IPS DF 6.9 (cell line): ENCODE measurements at places on chromosomes 5 and 9.

DNA sequence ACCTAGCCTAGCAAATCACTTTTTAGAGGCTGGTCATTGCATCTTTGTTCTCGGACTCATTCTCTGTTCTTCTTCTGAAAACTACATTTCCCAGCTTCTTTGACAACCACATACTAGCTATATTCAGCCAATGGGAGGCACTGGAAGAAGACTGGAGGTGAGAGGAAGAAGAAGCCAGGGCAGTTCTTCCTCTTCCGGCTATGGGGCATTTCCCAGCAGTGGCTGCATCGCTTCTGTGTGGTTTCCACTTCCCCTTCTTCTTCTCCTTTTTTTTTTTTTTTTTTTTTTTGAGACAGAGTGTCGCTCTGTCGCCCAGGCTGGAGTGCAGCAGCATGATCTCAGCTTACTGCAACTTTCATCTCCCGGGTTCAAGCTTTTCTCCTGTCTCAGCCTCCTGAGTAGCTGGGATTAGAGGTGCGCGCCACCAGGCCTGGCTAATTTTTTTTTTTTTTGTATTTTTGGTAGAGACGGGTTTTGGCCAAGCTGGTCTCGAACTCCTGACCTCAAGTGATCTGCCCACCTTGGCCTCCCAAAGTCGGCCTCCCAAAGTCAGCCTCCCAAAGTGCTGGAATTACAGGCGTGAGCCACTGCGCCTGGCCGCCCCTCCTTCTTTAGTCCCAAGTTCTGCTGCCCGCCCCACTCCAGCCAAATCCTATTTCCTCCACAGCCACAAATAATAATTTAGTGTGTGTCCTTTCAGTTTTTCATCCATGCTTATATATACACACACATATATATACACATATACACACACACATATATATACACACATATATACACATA lies 6.9 kb upstream of the UBAP1 start:
- no peak for DNase-seq

- DNase-seq = no peak
These were observed 2.5 kb downstream of the TLE1 start for GRCh38 chr9:81686614-81687520.

DNA sequence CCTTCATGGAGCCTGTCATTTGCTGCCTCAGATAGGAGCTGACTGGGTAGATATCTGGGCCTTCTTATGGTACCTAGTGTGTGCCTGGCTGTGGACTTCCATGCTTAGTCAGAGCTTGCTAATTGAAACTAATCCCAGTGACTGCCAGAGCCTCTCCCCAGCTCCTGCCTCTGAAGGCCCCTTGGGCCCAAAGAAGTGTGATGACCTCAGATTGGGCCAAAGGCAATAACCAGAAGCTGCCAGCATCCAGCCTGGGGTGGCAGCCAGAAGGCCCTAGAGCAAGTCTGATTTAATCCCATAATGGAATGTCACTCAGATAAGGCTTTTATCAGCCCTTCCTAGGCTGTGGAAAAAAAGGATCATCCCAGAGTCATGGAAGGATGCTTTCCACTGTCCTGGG lies 17.1 kb upstream of the CDC23 start:
- DNase-seq = no peak

- no peak for DNase-seq
These were observed 286.9 kb downstream of the FBXL7 start for GRCh38 chr5:15786884-15787283.

GRCh38 chr9:98540476-98540875 lies 168.3 kb downstream of the GABBR2 start:
- no peak for DNase-seq

GRCh38 chr9:98726735-98727134 lies 18.0 kb upstream of the GABBR2 start:
- DNase-seq = no peak

DNA sequence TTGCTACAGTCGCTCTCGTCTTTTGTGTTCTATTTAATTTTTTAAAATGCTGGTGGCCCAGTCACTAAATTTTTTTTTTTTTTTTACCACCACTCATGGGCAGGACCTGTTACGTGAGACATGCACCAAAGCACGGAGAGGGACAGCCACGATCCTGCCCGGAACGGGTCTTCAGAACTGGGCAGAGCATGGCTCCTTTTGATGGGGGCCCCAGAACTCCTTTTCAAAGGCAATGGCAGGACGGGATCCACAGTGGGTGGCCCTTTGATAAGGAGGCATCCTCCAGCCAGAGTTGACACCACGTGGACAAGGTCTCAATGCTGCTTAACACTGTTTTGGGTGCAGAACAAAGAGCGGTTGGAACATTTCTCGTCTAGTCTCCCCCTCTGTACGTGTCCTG lies 50.0 kb downstream of the TENT4A start:
- DNase-seq = no peak

DNA sequence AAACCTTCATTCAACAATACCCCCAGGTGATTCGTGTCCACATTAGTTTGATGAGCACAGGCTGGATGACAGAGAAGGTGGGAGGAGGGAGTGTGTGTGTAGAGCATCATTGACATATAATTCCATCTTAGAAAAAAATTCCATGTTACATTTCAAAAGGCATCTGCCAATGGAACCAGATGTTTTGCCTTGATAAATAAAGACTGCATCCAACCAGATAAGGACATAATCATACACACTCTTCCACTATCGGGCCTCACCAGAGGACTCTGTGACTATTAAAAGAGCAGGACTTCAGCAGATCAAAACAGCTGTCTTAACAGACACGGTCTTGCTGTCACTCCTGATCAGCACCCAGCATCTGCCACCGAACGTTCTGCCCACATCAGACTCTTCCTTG lies 96.4 kb upstream of the SPIN1 start:
- DNase-seq = no peak

GRCh38 chr9:131417264-131418142 lies 23.6 kb downstream of the PRRC2B start:
- no peak for DNase-seq

DNA sequence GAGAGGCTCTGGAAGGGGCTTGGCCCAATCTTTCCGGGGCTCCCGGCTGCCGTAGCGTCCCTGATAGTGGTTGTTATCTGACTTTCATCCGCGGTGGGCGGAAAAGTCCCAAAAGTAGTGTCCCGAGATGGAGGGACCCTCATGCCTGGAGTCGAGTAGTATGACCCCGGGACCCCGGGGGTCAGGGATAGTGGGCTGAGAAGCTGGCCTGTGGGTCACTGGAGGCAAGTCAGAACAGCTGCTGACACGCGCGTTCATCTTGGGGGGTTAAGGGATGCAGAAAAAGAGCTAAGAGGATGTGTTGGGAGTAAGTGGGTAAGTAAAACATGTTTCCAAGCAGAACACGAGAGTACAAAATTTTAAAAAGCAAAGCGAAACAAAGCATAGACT lies 123.4 kb downstream of the TMEM161B start:
- no peak for DNase-seq
